Motor neuron (in vitro differentiated cells): ENCODE measurements at places on chromosomes 6 and 20. TPM values are rescaled to one million over a fixed set of nuclear protein-coding genes. Genes with fewer than 3 reads are reported as not detected.

The MAP7 gene
- total RNA-seq, result 28.5 and 34.2 TPM in 2 replicates

The PPP1R16B gene
- total RNA-seq, result 1.8 and 1.9 TPM in 2 replicates

The SOX18 gene
- not detected in 2 replicates for total RNA-seq

The CDH4 gene
- total RNA-seq, result 11.0 and 12.8 TPM in 2 replicates

The RIMS4 gene
- 16.5 and 17.9 TPM in 2 replicates for total RNA-seq

The PACRG gene
- total RNA-seq, result 1.5 and 4.7 TPM in 2 replicates

The NKAIN2 gene
- 31.8 and 36.6 TPM in 2 replicates for total RNA-seq
